Heart right ventricle (tissue), 16 donors: ENCODE measurements at places on chromosomes 6 and 20. TPM values are rescaled to one million over a fixed set of nuclear protein-coding genes. Genes with fewer than 3 reads are reported as not detected.

ZNF165 gene
- polyA plus RNA-seq = 0.51 TPM

- DNase-seq = no peak
Observed at GRCh38 chr20:21180248-21180647, 54.4 kb downstream of the KIZ start.

GRCh38 chr20:61983965-61984364 is 81.7 kb downstream of the TAF4 start:
- DNase-seq = no peak

DNA sequence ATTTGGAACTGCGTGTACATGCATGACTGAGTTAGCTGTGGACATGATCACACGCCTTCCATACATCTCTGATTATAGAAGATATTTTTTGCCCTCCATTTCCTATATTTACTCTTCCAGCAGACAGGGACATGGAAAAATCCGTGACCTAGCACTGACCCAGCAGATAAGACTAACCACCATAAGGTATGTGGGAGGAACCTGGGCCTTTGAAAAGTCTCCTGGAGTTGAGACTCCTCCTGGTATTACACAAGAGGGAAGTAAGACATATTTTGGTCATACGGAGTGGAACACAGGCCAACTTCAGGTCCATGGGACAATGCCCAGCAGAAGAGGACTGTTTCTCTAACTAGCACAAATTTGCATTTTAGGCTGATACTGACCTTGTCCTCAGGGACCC is 13.7 kb upstream of the SIRPB1 start:
- no peak for DNase-seq

DNA sequence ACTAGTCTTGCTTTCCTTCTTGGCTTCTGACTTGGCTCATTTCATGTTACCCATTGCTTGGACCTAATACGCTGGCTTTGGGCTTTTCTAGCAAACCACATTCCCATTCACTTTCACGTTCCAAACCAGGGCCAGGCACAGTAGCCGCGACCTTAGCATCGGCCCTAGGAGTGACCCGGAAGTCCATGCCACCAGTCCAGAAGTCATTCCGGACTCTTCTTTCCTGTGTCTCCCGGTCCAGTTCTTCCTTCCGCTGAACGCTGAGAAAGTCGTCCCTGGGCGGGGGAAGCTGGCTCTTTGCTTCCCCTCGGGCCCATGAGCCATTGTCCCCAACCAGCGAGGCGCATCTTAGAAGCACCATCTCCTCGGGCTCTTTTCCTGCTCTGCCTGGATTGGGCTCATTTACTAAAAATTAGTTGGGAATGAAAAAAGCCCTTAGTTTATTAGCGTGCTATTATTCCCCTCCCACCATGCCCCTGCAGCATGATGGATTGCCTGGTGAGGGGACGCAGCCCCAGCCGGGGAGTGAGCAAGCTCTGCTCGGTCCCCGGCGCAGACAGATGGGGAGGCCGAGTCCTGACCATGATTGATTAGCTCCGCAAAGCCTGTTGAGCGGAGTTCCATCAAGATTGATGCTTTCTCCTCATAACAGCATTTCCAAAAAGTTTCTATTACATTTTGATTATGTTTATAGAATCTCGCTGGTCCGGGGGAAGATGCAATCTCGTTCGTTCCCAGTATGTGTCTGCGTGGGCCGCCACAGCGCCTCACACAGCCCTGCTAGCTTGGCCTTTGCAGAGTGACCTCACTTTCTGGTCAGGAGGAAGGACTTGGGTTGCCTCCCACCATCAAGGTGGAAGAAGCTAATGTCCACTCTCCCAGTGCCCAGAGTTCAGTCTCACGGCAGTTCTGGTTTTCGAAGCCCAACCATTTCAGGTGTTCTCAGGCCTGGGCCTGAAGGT is 115.1 kb upstream of the TOP1 start:
- no peak for DNase-seq

- no peak for DNase-seq
Observed at GRCh38 chr20:59463541-59463940, 140.8 kb upstream of the PHACTR3 start.
